ENCODE measurements at places on chromosomes 2 and 18.

DNA sequence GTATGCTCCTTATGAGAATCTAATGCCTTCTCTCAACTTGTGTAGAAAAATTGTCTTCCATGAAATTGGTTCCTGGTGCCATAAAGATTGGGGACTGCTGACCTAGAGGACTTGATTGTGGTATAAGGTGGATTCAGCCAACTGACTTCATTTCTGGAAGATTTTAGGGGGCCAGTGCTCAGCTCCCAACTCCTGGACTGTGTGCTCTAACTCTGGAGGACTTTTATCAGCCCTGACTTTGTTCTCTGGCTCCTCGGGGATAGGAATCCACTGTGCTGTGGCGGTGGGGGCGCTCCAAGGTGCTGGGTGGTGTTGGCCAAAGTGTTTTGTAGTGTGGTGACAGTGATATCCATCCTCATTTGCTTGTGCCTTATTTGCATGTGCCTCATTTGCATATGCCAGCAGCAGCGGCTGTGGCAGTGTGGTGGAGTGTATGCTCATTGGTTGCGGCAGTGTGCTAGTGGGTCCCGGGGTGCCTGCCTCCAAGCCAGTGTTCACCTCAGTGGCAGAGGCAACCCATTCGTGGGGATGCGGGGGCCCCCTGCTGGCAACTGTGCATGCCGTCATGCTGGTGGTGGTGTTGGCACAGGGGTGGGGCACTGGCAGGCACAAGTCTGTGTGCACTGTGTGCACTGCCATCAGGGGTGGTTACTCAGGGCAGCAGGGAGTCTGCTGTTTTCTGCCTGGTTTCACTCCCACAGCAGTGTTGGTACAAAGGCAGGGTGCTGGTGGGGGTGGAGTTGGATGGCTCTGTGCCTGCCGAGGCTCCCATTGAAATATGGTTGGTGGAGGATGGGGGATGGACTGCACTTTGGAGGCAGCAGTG lies 19.6 kb downstream of the EHBP1 start:
- H3K27me3 ChIP-seq: no peaks in the 10 kb centered on the region
- H3K36me3 ChIP-seq: no peaks in the 10 kb centered on the region
- H3K4me1 ChIP-seq: no peaks in the 10 kb centered on the region

DNA sequence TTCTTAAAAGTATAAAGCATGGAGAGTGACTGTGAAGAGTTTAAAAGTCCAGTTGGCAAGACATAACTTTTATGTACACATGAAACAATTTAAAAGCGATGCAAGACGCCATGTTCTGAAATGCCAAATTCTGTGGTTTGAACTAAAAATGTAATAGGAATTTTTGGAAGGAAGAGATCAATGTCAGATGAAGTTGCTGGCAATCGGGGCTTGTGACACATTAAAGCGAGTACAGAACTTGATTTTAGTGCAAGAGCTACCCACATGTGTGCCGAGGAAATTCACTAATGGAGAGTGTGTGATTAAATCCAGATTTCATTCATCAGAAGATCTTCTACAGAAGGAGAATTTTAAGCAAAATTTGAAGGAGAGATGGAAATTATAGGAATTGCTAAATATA lies 220.2 kb upstream of the CCDC68 start:
- no peak overlapping the region for H3K4me3 ChIP-seq
- H3K27me3 ChIP-seq: no peaks in the 10 kb centered on the region
- no peaks in the 10 kb centered on the region for H3K4me1 ChIP-seq
- no peaks in the 10 kb centered on the region for H3K36me3 ChIP-seq
- DNase-seq: no peak
- H3K27ac ChIP-seq: no peak overlapping the region

DNA sequence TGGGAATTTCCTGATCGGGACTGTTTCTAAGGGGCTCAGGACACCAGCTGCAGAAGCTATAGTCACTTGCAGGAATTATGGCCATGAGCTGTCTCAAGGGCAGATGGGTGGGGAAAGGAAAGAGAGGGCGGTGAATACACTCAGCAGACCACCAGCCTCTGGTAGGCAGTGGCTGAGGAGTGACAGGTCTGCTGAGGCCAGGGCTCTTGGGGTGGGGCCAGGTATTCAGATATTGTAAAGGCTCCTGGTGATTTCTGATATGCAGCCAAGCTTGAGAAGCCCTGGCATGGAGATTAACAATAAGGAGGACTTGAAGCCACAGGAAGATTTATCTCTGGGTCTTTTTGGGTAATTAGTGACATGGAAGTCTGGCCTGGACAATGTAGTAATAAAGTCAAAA lies 145.3 kb upstream of the AQP4 start:
- no peaks in the 10 kb centered on the region for H3K27me3 ChIP-seq
- H3K27ac ChIP-seq: no peak overlapping the region
- no peak for DNase-seq
- H3K36me3 ChIP-seq: no peaks in the 10 kb centered on the region

GRCh38 chr18:37450434-37451132 lies 115.0 kb downstream of the CELF4 start:
- H3K36me3 ChIP-seq: no peaks in the 10 kb centered on the region
- peaks cover 12% of the 10 kb centered on the region for H3K4me1 ChIP-seq
- DNase-seq: peak; percentile 95

DNA sequence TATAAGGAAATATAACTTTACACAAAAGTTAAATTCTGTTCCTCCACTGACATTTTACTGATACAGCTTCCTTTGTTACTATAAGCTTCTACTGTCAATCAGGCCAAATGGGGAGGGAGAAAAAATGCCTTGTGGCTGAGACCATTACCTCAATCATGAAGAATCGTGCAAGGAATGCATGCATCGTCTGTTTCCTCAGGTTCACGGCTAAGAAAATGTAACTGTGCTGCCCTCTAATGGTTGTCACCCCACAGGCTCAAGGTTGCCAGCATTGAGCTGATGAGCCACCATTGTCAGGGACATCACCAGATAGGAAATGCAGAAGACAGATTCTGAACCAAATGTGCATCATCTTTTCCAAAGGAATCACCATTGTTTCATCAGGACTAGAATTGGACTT lies 426.9 kb downstream of the CDH2 start:
- H3K4me1 ChIP-seq: no peaks in the 10 kb centered on the region
- DNase-seq: peak; percentile 57
- H3K36me3 ChIP-seq: no peaks in the 10 kb centered on the region
- no peak overlapping the region for H3K27ac ChIP-seq

- peak within 1 kb of the TSS; percentile 87 for H3K27ac ChIP-seq
- H3K4me3 ChIP-seq: peak within 1 kb of the TSS; percentile 76
- peaks cover 45% of the 10 kb centered on the region for H3K27me3 ChIP-seq
- peak; percentile 98 for DNase-seq
Measured at GRCh38 chr2:104853534-104854497, at the start of gene POU3F3. TSS of gene POU3F3 (plus strand) at chr2:104854115. CDS start at chr2:104855511, 1,396 bp downstream.

DNA sequence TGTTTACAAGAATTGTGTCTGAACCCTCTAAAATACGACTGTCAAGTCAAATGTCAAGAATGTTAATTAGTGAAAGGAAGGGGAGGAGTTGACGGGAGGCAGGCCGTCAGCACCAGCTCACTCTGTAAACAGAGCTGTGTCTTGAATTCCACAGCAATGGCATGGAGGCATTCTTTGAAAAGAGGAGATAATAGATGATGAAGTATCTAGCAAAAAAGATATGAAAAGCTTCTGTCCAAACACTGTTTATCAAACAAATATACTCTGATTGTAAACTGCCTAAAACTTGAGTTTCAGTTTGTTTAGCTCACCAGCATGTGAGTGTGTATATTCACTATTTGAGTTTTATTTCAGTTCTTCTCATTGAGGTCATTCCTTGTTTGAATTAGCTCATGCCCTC lies 94.7 kb upstream of the CDC42EP3 start:
- H3K27me3 ChIP-seq: no peaks in the 10 kb centered on the region
- H3K4me3 ChIP-seq: no peak overlapping the region
- DNase-seq: no peak
- H3K27ac ChIP-seq: no peak overlapping the region

DNA sequence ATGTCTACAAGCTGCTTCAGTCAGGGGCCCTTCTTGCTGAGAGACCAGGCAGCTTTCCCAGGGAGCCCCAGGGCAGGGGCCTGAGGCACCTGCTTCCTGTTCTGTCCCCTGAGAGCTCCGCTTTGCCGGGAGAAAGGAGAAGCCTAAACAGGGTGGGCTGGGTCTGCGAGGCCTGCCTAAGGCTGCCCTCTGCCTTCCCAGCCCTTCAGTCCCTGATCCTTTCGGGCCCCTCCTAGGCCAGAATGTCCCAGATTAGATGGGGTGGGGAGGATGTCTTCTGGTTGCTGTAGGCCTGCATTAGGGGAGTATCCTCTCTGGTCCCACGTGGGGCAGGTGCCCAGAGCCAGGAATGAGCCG lies 72.4 kb downstream of the TGOLN2 start:
- peaks cover 12% of the 10 kb centered on the region for H3K4me1 ChIP-seq
- H3K4me3 ChIP-seq: no peak overlapping the region
- H3K36me3 ChIP-seq: no peaks in the 10 kb centered on the region

DNA sequence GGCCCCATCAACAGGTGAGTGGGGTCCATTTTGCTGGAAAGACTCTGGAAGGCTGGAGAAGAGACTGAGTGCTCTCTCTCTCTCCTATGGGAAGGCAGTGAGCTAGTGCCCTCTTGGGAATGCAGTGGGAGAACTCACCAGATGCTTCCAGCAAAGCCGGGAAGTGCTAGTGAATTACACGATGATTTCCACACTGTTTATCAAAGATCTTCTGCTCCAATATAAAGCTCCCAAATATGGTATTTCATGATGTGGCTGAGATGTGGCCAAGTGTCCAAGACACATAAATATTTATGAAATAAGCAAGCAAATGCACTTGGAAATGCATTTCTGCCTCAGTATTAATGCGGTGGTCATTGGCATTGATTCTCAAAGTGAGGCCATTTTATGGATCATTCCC lies 135.9 kb downstream of the VAPA start:
- no peak for DNase-seq
- no peak overlapping the region for H3K4me3 ChIP-seq
- no peaks in the 10 kb centered on the region for H3K36me3 ChIP-seq
- H3K4me1 ChIP-seq: no peaks in the 10 kb centered on the region

- H3K4me3 ChIP-seq: no peak overlapping the region
- H3K4me1 ChIP-seq: no peaks in the 10 kb centered on the region
- DNase-seq: no peak
- no peaks in the 10 kb centered on the region for H3K36me3 ChIP-seq
Measured at GRCh38 chr2:36246320-36246990, 109.1 kb upstream of the CRIM1 start.

GRCh38 chr2:238912916-238913875 lies 65.3 kb downstream of the TWIST2 start:
- no peak overlapping the region for H3K27ac ChIP-seq
- H3K4me3 ChIP-seq: no peak overlapping the region
- H3K36me3 ChIP-seq: no peaks in the 10 kb centered on the region
- no peaks in the 10 kb centered on the region for H3K4me1 ChIP-seq
- H3K27me3 ChIP-seq: no peaks in the 10 kb centered on the region
- DNase-seq: no peak

DNA sequence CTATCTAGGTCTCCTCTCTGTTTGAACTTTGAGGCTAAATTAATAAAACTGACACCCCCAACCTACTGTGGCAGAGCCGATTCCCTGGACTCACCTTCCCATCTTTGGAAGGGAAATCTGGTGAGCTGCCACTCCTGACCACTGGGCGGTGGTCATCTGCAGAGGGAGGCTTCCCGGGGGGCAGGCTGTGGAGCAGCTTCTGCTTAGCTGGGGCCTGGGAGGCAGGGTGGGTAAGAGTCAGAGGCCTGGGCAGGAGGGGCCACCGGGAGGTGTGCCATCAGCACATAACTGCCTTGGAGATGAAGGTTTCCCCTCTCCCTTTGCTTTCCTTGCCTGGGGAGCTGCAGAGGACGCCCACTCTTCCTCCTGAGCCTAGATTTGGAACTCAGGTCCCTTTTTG lies 2.3 kb upstream of the NPPC start:
- H3K36me3 ChIP-seq: no peaks in the 10 kb centered on the region
- H3K27ac ChIP-seq: no peak overlapping the region

DNA sequence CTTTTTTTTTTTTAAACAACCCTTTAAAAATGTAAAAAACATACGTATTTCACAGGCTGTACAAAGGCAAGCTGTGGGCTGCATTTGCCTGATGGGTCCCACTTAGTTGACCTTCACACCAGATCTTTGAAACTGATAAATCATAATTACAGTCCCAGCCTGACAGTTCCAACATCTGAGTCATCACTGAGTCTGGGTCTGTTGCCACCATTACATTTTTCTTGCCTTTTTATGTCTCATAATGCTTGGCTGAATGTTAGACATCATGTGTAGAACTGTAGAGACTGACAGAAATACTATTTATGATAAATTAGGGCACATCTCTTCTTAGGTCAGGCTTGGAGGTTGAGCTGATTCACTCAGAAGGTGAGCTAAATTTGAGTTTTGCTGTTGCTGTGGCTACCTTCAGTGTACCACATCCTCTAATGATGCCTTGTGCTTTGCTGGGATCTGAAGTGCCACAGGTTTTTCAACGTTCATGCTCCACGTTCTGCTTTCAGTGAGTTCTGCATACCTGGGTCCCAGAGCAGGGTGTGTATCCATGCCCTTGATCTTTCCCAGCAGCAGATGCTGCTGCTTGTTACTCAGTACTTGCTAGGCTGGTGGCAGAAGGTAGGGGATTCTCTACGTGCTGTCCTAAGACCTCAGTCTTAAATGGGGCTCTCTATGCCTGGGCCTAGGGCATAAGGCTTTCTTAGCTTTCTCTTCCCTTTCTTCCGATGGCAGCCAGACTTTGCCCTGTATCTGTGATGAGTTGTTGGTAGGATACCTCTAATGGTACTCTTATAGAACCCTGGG lies 160.6 kb upstream of the SMAD7 start:
- H3K27me3 ChIP-seq: no peaks in the 10 kb centered on the region
- H3K27ac ChIP-seq: no peak overlapping the region
- H3K4me3 ChIP-seq: no peak overlapping the region
- DNase-seq: no peak
- no peaks in the 10 kb centered on the region for H3K36me3 ChIP-seq

- no peak overlapping the region for H3K27ac ChIP-seq
- no peaks in the 10 kb centered on the region for H3K36me3 ChIP-seq
- H3K4me3 ChIP-seq: no peak overlapping the region
- H3K27me3 ChIP-seq: no peaks in the 10 kb centered on the region
- H3K4me1 ChIP-seq: no peaks in the 10 kb centered on the region
Measured at GRCh38 chr2:30192314-30192713, 39.0 kb upstream of the LBH start.

DNA sequence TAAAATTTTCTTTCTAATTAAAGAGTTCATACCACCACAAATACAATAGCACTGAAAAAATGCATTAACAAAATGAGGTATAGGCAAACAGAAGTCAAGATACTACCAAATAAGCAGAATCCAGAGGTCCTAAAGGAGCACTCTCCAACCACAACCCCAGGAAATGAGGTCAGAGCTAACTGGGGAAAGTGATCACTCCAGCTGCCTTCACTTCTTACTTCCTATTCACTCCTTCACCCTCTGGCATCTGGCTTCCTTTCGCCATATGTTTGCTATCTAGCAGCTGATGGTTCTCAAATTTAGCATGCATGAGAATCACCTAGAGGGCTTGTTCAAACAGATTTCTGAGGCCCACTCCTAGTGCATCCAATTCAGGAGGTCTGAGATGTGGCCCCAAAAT lies 212.6 kb upstream of the ACVR2A start:
- no peak for DNase-seq
- no peaks in the 10 kb centered on the region for H3K27me3 ChIP-seq
- H3K36me3 ChIP-seq: no peaks in the 10 kb centered on the region
- no peak overlapping the region for H3K4me3 ChIP-seq
- no peak overlapping the region for H3K27ac ChIP-seq
